ENCODE measurements at places on chromosomes 4 and X. TPM values are rescaled to one million over a fixed set of nuclear protein-coding genes. Genes with fewer than 3 reads are reported as not detected.

- no peak overlapping the region for H3K4me3 ChIP-seq
- no peak for DNase-seq
- H3K27me3 ChIP-seq, result no peaks in the 10 kb centered on the region
- no peak overlapping the region for H3K27ac ChIP-seq
These were observed 54.1 kb upstream of the ARHGAP24 start for GRCh38 chr4:85420831-85421230.

- no peak overlapping the region for H3K27ac ChIP-seq
- no peaks in the 10 kb centered on the region for H3K4me1 ChIP-seq
- no peaks in the 10 kb centered on the region for H3K36me3 ChIP-seq
- no peaks in the 10 kb centered on the region for H3K27me3 ChIP-seq
These were observed 37.8 kb downstream of the SEPTIN6 start for GRCh38 chrX:119655125-119655524.

The AASDH gene
- total RNA-seq, result 7.4 TPM

The GPR143 gene
- total RNA-seq, result 0.62 TPM

DNA sequence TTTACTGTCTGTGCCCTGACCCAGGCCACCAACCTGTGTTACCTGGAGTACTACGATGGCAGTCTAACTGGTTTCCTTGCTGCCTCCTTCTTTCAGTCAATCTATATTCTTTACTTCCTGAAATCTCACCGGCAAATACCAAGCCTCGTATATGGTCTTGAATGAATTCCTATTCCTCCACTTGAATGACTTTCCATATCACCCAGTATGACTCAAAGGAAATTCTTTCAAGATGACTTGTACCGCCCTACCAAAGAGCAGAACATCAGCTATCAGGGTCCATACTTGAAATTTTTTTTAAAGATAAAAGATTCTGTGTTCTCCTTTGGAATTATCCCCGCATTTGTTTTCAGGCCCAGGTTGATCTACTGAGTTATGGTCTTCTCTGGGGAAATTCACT, 378.0 kb downstream of the AFF2 start:
- no peak for DNase-seq
- no peaks in the 10 kb centered on the region for H3K27me3 ChIP-seq
- no peak overlapping the region for H3K4me3 ChIP-seq
- H3K4me1 ChIP-seq, result no peaks in the 10 kb centered on the region

DNA sequence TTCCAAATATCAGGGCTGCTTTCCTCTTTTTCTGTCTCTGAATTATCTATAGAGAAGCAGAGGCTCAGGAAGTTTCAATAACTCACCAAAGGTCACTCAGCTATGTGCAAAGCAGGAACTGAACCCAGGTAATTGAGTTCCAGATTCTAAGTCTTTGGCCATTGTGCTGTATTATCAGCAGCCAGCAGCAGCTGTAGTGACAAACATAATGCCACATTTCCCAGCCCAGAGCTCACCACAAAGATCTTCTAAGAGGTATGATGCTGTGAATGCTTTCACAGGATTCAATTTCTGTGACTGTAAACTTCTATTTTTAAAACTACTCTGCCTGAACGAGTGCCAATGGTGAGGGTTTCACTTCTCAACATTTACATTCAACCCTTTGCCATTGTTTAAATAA, 56.4 kb downstream of the SPOCK3 start:
- no peak overlapping the region for H3K27ac ChIP-seq
- no peaks in the 10 kb centered on the region for H3K4me1 ChIP-seq
- no peaks in the 10 kb centered on the region for H3K36me3 ChIP-seq
- H3K27me3 ChIP-seq, result no peaks in the 10 kb centered on the region

The GAGE12C gene
- total RNA-seq, result not detected

DNA sequence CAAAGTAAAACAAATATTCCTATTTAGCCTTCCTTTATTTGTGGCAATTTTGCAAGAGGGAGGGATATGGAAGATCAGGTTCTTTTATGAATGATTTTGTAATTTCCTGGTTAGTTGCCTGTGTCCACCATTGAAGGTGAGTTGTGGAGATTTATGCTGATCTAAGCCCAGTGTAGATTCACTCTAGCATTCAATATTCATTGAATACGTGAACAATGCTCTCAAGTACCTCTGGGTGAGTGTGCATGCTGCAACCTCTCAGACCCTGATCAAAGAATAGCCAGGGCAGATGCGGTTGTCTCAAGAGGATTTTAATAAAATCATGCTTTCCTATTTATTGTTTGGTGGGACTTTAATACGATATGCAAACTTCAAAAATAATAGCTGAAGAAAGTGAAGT, 628.4 kb downstream of the SPRY1 start:
- no peak overlapping the region for H3K4me3 ChIP-seq
- H3K4me1 ChIP-seq, result no peaks in the 10 kb centered on the region
- H3K27me3 ChIP-seq, result no peaks in the 10 kb centered on the region

The PCDH19 gene
- total RNA-seq, result 1.3 TPM

DNA sequence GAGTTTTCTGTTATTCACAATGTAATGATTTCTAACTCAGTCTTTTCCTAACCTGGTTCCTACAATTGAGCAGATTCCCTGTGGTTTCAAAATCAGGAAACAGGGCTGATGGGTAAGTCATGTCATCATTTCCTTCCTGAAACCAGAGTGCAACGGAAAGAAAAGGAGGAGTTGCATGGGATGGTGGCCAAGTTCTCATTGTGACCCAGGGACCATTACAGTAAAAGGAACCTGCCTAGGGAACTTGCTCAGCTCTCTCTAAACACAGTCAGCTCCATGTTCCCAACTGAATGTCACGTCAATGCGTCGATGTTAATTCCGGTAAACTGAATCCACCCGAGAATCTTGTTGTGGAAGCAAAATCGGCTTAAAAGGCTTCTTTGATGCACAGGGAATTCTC, 51.2 kb downstream of the LGI2 start:
- no peaks in the 10 kb centered on the region for H3K27me3 ChIP-seq
- H3K27ac ChIP-seq, result peak overlapping the region; percentile 12
- DNase-seq, result peak; percentile 38
- H3K4me3 ChIP-seq, result no peak overlapping the region
- H3K4me1 ChIP-seq, result no peaks in the 10 kb centered on the region

The TFDP3 gene
- not detected for total RNA-seq

The PDGFRA gene
- 20.5 TPM for total RNA-seq

DNA sequence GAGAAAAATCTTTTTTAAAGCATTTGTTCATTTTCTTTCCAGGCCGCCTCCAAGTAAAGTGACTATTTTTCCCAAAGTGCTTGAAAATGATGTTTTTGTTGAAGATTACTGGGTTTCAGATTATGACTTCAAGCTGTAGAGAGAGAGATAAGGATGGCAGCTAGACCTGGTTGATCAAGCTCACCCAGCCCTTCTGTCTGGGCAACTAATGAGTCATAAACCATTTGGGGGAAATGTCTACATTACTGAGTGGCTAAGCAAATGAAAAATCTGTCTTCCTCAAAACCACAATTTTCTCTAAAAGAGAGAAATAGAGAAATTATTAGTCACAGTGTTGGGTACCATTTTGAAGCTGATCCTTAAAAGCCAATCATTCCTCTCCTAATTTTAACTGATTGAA, 355.4 kb upstream of the CPEB2 start:
- no peak for DNase-seq
- no peak overlapping the region for H3K27ac ChIP-seq
- no peaks in the 10 kb centered on the region for H3K27me3 ChIP-seq
- H3K4me3 ChIP-seq, result no peak overlapping the region

DNA sequence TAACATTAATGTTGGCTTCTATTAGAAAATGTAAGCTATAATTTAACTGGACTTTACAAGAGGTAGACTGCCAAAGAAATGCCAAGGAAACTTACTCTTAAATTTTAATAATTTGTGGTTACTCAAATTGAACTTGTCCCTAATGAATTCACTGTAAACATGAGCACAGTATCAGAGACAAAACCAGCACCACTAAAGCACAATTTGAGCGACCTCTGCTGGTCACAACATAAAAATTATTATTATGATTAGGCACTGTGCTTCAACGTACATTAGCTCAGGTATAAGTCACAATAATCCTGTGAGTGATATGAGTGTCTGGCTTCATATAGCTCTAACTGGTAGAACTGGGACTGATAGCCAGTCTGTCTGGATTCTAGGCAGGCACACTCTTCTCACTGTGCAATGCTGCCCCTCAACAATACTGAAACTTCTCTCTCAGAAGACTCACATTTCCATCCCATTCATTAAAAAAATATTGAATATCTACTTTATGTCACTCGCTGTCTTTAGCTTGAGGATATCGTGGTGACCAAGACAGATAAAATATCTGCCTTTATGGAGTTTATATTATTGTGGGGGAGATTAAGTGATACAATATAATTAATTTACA, 8.0 kb downstream of the NUDT6 start:
- no peak overlapping the region for H3K4me3 ChIP-seq
- DNase-seq, result no peak
- H3K4me1 ChIP-seq, result no peaks in the 10 kb centered on the region
- no peaks in the 10 kb centered on the region for H3K27me3 ChIP-seq
- H3K27ac ChIP-seq, result no peak overlapping the region

DNA sequence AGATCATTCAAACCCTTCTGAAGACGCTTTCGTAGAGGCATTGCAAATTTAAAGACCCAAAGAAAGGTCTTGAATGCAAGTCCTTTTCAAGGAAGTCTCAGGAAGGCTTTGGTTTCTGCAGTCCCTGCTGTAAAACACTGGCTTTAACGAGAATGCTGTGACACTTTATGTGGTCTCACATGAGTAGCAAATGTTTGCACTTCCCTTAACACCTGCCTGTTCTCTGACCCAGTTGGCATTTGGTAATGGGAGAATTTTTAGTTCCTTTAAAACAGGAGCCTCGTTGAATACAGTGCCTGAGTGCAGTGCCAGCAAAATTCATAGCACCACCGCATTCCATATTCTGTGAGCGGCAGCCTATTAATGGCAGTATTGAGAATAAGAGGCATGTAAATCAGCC, 330.5 kb upstream of the PRKX start:
- DNase-seq, result peak; percentile 18
- no peak overlapping the region for H3K4me3 ChIP-seq
- H3K36me3 ChIP-seq, result no peaks in the 10 kb centered on the region
- H3K27me3 ChIP-seq, result no peaks in the 10 kb centered on the region
- H3K4me1 ChIP-seq, result no peaks in the 10 kb centered on the region
- no peak overlapping the region for H3K27ac ChIP-seq

- H3K27me3 ChIP-seq, result no peaks in the 10 kb centered on the region
- no peaks in the 10 kb centered on the region for H3K36me3 ChIP-seq
- H3K4me1 ChIP-seq, result no peaks in the 10 kb centered on the region
- H3K27ac ChIP-seq, result no peak overlapping the region
- no peak overlapping the region for H3K4me3 ChIP-seq
These were observed 161.6 kb downstream of the NPNT start for GRCh38 chr4:106056914-106057313.

The SHOX gene
- 0.11 TPM for total RNA-seq

DNA sequence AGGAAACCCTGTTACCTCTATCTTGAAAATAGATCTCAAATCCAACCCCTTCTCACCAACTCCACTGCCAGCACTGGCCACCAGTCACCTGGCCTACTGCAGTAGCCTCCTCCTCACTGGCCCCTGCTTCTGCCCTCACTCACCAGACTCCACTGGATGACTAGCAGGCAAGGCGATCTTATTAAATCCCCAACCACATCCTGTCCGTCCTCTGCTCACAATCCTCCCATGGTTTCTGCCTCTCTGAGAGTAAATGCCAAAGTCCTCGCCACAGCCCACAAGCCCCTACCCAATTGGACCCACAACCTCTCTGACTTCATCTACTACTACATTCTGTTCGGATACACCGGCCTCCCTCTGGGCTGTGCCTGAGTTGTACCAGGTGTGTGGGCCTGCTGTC, 5.4 kb upstream of the PIM2 start:
- no peaks in the 10 kb centered on the region for H3K36me3 ChIP-seq
- no peaks in the 10 kb centered on the region for H3K4me1 ChIP-seq
- H3K27ac ChIP-seq, result no peak overlapping the region

GRCh38 chr4:150219841-150220240, 141.6 kb downstream of the DCLK2 start:
- no peak for DNase-seq
- H3K36me3 ChIP-seq, result no peaks in the 10 kb centered on the region
- no peak overlapping the region for H3K27ac ChIP-seq
- H3K4me3 ChIP-seq, result no peak overlapping the region

- H3K27me3 ChIP-seq, result no peaks in the 10 kb centered on the region
- H3K4me1 ChIP-seq, result no peaks in the 10 kb centered on the region
- no peak overlapping the region for H3K4me3 ChIP-seq
These were observed 16.5 kb upstream of the PIM2 start for GRCh38 chrX:48935301-48935670.

The STBD1 gene
- 11.8 TPM for total RNA-seq

The VEGFD gene
- 2.5 TPM for total RNA-seq

- DNase-seq, result no peak
- H3K36me3 ChIP-seq, result no peaks in the 10 kb centered on the region
- no peaks in the 10 kb centered on the region for H3K4me1 ChIP-seq
- H3K27me3 ChIP-seq, result no peaks in the 10 kb centered on the region
- no peak overlapping the region for H3K4me3 ChIP-seq
These were observed 56.0 kb downstream of the STX18 start for GRCh38 chr4:4485806-4486205.

The SPANXA2 gene
- not detected for total RNA-seq

DNA sequence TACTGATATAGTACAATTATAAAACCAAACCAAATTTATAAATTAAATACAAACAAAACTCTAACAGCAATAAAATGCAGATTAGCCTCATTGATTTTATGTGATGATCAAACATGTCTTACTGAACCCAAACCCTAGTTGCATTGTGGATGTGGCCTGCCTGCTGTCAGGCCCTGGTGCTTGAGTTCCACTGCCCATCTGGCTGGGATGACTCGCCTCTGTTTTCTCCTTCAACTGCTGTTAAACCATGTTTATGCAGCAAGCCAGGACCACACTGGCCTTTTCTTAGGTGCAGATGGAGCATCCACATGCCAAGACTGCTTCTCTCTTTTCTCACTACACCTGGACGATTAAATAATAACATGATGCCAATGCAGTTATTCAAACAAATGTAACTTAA, 22.6 kb downstream of the NAP1L5 start:
- H3K36me3 ChIP-seq, result no peaks in the 10 kb centered on the region
- no peak overlapping the region for H3K4me3 ChIP-seq
- no peaks in the 10 kb centered on the region for H3K27me3 ChIP-seq
- H3K4me1 ChIP-seq, result no peaks in the 10 kb centered on the region

The TMPRSS11D gene
- not detected for total RNA-seq

DNA sequence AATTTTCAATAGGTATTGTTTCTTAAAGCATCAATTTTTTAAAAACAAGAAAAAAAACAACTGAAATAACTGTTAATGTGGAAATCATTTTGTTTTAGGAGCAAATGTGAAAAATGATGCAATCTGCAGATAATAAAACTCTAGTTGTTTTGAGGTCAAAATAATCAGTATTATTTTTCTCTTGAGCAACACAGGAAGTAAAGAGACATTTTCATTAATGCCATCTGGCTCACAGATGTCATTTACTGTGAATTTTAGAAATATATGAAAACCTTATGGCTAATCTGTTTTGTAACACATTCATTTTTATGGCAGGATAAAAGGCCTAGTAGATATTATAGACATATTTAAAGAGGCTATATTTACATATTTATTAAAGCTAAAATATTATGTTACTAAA, 141.6 kb downstream of the PCDH18 start:
- no peak overlapping the region for H3K4me3 ChIP-seq
- no peak for DNase-seq
- H3K4me1 ChIP-seq, result no peaks in the 10 kb centered on the region
- H3K27me3 ChIP-seq, result no peaks in the 10 kb centered on the region

All from colonic mucosa (tissue), 4 donors.